SK-N-DZ (cell line): ENCODE measurements at places on chromosomes 4 and X.
A peak's percentile ranks its signal among the peaks of the same experiment; 100 is the strongest.

DNA sequence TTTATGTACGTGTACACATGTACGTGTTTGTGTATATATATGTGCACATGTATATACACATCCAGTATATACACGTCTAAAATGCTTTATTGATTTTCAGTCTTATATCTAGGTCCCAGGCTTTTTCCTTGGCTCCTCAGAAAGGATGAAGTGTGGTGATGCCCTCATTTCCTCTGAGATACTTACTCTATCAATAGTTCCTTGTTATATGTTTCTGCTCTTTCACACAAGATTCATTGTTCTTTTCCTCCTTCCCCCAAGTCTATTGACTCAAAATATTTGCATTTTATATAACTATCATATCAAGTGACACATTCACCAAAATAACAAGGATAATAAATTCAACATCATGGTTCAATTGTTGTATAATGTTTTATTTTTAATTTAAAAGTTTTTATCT is 359.2 kb downstream of the EPHA5 start:
- no peak for DNase-seq

GRCh38 chr4:100842856-100843255 is 325.0 kb upstream of the EMCN start:
- no peak for DNase-seq

DNA sequence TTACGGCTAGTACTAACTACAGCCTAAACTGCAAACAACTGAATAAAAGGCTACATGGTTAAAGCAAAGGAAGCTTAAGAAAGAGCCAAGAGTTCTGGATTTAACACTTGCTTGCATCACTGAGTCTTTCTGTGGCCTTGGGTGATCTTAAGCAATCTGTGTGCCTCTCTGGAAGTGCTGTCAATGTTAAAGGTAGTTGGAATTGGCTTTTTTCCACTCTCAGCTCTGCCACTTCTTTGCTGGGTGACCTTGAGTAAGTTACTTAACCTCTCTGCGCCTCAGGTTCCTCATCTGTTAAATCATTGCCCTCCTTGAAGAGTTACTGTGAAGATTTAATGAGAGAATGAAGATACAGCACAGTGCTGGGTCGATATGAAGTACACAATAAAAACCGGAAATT is 15.7 kb downstream of the SLC2A9 start:
- DNase-seq = no peak

- DNase-seq = peak; percentile 34
Observed at GRCh38 chr4:128711361-128711760, 98.1 kb upstream of the JADE1 start.

DNA sequence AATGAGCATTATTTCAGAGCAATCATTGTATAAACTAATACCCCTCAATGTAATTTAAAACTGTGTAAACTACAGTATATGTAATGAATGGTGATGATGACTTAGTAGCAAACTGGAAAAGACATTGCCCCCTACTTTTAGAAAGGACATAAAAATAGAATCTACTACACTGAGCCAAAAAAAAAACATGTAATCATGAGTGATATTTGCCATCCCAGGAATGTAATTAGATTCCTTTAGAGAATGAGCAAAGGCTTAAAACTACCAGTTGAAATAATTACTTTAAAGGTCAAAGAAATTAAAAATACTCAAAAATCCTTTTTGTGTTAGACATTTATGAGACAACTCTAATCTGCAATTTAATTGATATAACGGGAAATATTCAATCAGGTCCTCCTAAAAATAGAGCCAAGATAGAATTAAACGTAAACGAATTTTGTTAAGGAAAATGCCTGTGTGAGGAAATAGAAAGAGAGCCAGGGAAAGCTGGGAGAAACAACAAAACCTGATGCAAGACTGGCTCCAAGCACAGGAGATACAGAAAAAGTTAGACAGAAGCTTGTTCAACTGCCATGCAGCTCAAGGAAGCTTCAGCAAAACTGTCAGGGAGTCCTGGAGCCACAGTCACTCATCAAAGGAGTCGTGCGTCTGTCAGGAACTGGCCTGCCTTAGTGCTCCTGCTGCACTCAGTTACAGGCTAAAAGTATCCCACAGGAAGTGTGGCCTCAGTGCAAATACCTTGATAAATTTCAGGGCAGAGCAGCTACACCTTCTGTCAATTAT is 655.7 kb upstream of the INTU start:
- no peak for DNase-seq

GRCh38 chrX:54358424-54359211 is 772 bp upstream of the WNK3 start:
- DNase-seq = peak; percentile 84

DNA sequence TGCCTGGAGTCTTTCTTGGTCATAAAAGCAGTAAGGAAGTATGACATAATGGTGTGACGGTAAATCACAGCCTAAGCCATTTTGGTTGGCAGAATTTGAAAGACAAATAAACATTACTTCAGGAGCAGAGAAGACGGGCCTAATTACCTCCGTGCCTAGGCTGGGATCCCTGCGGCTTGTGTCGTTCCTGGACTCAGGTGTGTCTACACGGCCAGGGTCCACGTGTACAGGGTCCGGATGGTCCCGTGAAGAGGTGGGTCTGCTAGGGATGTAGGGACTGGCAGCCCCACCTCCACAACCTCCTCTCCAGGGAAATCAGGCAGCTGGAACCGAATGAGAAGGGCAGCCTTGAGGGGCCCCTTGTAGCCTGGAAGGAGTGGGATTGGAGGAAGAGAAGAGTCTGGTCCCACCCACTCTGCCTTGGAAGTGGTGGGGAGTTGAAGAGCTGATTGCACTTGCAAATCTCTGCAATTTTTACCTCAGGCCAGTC is 55.4 kb upstream of the PLAC1 start:
- DNase-seq = peak; percentile 41

GRCh38 chr4:80613470-80613869 is 277.9 kb downstream of the CFAP299 start:
- DNase-seq = no peak

GRCh38 chrX:23783589-23784469 is 856 bp downstream of the SAT1 start:
- no peak for DNase-seq

DNA sequence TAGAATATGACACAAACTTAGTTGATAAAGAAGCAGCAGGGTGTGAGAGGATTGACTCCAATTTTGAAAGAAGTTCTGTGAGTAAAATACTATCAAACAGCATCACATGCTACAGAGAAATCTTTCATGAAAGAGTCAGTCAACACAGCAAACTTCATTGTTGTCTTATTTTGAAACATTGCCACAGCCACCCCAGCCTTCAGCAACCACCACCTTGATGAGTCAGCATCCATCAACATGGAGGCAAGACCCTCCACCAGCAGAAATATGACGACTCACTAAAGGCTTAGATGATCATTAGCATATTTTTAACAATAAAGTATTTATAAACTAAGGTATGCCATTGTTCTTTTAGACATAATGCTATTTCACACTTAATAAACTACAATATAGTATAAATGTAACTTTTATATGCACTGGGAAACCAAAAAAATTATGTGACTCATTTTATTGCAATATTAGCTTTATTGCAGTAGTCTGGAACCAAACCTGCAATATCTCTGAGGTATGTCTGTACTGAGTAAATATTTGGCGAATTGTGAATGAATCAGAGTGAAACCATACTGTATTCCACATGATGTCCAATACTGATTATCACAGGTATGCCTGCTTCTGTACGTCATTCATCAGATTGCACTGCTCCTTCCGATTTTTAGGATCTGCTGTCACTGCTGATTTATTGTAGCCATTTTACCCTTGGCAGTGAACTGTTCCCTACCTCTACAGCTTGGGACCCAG is 11.6 kb downstream of the FRMPD4 start:
- no peak for DNase-seq

DNA sequence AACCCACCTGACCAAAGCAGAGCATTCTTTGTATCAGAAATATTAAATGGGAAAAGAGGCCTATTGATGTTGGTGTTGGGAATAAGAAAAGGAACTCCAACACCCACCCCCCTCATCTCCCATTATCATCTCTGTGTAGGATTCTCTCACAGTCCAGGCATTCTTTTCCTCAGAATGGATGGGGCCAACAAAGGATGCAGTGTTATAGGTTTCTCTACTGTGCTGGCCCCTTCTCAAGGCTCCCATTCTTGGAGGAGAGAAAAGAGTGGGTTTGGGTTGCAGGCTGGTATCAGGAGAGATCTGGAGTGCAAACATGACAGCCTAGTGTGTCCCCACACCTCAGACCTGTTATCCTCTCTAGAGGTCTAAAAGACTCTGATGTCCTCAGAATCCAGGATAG is 59.6 kb downstream of the UGT8 start:
- DNase-seq = no peak

DNA sequence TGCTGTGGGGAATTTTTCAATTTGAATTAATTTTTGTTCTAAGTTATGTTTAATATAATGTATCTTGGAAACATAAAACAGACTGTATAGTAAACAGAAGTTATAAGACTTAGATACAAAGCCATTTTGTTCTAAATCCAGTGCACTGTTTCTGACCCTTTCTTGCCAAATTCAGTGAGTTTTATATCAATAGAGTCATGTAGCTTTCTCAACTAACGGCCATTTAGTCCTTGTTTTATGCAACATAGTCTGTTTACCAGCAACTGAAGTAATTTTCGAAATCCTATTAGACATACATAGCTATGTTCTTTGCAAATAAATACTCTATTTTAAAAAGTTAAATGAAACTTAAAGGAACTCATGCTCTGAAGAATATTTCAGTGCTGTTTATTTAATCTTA is 242.8 kb downstream of the ADGRL3 start:
- no peak for DNase-seq

DNA sequence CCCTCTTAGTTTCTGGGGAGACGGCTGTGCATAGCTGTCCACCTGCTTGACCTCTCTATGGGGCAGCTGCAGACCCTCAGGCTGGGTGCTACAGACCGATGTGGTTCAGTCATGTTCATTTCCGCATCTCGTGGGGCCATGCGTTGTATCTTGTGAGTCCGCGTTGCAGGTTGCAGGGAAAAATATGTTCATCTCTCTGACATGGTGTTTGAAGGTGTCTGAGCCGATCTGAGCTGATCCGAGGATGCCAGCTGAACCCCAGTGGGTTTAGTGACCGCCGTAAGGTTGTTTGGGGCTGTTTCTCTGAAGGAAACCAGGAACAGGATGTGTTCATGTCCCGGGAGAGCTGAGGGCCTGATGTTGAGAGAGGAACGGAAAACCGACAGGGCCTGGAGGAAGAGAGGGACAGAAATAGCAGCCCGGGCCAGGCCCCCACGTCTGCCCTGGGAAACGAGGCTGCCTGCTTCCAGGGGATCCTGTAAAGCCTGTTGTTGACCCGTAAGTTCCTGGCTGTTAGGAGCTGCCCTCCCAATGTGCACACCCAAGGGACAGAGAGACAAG is 9.8 kb upstream of the P2RY8 start:
- DNase-seq = no peak

DNA sequence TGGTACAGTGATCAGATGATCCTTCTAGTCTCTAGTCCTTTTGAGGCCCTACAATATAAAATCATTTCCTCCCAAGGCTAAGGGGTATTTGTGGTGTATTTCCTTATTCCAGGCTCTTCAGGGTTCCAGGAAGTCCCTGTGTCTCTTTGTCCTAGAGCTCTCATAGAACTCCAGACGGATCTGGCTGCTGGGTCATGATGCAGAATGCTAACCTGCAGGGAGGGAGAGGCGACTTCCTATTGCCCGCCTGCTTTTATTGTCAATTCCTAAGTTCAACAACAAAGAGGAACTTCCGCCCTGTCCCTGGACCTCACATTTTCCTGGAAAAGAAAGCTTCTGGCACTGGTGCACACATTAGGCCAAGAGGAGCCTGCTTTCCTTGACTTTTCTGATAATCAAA is 45.9 kb upstream of the ZNF827 start:
- no peak for DNase-seq

DNA sequence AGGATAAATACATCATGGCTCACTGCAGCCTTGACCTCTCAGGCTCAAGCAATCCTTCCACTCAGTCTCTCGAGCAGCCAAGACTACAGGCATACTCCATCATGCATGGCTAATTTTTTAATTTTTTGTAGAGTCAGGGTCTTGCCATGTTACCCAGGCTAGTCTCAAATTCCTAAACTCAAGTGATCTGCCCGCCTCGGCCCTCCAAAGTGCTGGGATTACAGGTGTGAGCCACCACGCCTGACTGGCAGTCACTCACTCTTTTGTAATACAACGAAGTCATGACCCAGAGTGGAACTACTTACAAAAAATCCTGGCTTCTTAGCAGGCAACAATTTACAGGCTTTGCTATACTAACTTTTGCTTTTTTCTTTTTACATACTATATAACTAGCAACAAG is 100.7 kb upstream of the MAP3K15 start:
- no peak for DNase-seq

DNA sequence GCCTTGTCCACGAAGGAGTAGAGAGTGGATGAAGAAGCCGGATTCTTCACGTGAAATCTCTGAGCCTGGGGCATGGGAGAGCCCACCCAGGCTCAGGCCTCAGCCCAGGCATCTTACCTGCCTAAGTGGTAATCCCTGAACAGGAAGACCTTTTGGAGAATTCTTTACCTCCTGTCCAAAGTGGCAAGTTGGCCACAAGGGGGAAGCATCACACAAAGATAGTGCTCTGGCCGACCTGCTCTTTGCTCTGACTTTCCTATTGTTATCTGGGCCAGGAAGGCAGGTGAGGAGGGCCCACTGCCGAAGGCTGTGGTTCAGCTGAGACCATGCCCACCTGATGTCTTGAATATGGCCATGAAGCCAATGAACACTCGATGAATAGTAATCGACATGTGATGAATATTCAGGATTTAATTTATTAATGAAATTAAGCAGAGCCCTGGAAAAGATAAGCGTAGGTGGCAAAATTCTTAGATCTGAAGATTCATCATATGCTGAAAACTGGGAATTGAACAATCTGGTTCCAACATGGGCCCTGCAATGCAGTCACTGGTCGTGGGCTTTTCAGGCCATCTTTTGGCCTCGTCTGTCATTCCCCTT is 93.8 kb downstream of the PDGFRA start:
- peak; percentile 62 for DNase-seq

- DNase-seq = no peak
Observed at GRCh38 chr4:85909851-85910250, 434.9 kb downstream of the ARHGAP24 start.

DNA sequence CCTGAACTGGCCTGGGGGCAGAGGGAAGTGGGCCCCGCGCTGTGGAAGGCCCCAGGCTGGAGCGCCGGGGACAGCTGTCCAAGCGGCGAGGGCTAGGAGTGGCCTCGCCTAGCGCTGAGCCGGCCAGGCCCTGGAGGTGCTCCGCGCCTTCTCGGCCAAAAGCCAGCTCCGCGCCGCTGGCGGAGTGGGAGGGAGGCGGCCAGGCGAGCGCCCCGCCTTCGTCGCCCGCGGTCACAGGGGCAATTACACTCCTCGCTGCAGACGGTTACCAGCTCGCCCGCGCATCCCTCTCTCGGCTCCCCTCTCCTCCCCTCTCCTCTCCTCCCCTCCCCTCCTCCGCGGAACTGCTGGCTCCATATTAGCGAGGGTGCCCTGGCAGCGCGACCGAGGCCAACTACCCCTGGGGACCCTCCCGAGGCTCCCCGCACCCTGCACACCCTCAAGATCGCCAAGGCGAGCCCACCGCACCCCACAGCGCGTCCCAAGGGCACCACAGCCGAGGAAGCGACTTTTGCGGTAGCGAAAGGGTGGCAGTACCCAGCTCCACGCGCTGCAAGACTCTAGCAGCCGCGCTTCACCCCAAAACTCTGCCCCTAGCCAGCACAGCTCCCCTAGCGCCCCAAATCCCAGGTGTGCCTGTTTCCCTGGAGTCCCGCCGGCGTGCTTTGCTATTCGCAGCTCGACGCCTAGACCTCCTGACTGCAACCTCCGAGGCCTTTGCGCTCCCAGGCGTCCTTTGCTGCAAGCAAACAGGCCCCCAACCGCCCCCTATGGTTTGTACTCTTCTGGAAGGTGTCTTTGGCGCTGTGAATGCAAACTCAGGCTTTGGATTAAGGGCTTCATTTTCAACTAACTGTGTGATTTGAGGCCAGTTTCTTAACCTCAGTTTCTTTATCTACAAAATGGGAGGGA is 91.4 kb downstream of the BCOR start:
- no peak for DNase-seq
